Renal cortical epithelial cell (primary cell): ENCODE measurements at places on chromosomes 12 and 14. TPM values are rescaled to one million over a fixed set of nuclear protein-coding genes. Genes with fewer than 3 reads are reported as not detected.

The P2RX2 gene
- not detected in 2 replicates for total RNA-seq

The MANSC4 gene
- not detected in 2 replicates for total RNA-seq

The STYK1 gene
- 2.6 and 4.3 TPM in 2 replicates for total RNA-seq

The DDN gene
- 0.05 TPM in 1 of 2 replicates, not detected in the other for total RNA-seq

The RGS6 gene
- total RNA-seq: not detected in 2 replicates

The OAS2 gene
- 0.30 and 3.8 TPM in 2 replicates for total RNA-seq

The SPPL3 gene
- total RNA-seq: 6.6 and 13.5 TPM in 2 replicates

The NR1H4 gene
- total RNA-seq: 15.5 and 60.5 TPM in 2 replicates

GRCh38 chr12:114407842-114408411 is 2.0 kb upstream of the TBX5 start:
- DNase-seq: no peak

DNA sequence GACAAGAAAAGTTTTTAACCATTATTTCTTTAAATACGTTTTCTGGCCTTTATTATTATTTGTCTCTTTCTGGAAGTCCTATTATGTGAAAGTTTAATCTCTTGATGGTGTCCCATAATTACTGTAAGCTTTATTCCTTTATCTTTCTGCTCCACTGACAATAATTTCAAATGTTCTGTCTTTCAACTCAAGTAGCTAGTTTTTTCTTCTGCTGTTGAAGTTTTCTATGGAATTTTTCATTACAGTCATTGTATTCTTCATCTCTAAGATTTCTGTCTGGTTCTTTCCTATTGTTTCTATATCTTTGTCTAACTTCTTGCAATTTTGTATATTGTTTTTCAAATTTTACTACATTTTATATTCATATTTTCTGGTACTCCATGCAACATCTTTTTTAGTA is 173.6 kb upstream of the MGAT4C start:
- DNase-seq: no peak

DNA sequence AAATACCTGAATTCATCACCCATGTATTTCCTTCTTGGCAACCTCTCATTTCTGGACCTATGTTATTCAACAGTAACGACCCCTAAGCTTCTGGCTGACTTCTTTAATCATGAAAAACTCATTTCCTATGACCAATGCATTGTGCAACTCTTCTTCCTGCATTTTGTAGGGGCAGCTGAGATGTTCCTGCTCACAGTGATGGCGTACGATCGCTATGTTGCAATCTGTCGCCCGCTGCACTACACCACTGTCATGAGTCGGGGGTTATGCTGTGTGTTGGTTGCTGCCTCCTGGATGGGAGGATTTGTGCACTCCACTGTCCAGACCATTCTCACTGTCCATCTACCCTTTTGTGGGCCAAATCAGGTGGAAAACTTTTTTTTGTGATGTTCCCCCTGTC is 356 bp downstream of the OR4Q2 start:
- no peak for DNase-seq

DNA sequence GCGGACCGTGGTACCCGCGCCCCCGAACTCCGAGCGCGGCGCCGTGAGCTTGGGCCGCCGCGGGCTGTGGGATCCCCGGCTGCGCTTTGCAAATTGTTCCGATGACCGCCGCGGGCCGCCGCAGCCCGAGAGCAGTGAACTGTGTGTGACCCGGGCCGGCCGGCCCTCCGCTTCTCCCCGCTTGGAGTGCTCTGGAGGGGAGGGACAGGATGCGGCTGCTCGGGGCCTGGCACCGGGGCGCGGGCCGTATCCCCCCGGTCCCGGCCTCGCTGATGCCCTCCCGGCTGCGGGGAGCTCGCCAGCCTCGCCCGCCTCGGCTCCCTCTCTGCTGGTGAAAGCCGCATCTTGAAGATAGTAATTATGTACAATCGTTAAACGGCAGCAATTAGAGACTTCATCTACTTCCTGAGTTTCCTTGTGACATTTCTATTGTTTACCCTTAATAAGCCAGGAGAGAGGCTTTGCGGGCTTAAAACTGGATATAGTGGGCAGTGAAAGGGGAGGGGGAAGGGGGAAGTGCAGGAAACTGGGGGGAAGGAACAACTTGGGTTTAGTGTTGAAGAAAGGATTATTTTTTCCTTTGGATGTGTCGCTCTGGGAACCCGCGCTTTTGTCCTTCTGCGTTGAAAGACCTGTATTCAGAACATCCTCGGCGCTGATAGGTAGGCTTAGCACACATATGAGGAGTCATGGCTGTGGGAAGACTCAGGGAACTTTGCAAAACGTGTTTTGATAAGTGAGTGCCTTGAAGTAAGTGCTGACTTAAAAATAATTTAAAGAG is 1.2 kb downstream of the PELI2 start:
- peak; percentile 42 for DNase-seq

GRCh38 chr12:48924617-48925303 is 532 bp downstream of the FKBP11 start:
- DNase-seq: peak; percentile 25

GRCh38 chr12:113136128-113136989 is 798 bp upstream of the RASAL1 start:
- DNase-seq: peak; percentile 53

GRCh38 chr14:76640923-76641395 is 120.3 kb upstream of the VASH1 start:
- DNase-seq: no peak

- no peak for DNase-seq
Observed at GRCh38 chr14:28603606-28604005, 163.0 kb upstream of the FOXG1 start.

GRCh38 chr14:101196051-101196712 is 292.7 kb upstream of the RTL1 start:
- DNase-seq: no peak

GRCh38 chr12:16449459-16449858 is 102.0 kb downstream of the MGST1 start:
- no peak for DNase-seq

- DNase-seq: no peak
Observed at GRCh38 chr12:6914246-6914946, at the start of gene ENO2. Gene ENO2 (plus strand): TSS chr12:6914580. CDS start chr12:6915833, 1,253 bp downstream.

DNA sequence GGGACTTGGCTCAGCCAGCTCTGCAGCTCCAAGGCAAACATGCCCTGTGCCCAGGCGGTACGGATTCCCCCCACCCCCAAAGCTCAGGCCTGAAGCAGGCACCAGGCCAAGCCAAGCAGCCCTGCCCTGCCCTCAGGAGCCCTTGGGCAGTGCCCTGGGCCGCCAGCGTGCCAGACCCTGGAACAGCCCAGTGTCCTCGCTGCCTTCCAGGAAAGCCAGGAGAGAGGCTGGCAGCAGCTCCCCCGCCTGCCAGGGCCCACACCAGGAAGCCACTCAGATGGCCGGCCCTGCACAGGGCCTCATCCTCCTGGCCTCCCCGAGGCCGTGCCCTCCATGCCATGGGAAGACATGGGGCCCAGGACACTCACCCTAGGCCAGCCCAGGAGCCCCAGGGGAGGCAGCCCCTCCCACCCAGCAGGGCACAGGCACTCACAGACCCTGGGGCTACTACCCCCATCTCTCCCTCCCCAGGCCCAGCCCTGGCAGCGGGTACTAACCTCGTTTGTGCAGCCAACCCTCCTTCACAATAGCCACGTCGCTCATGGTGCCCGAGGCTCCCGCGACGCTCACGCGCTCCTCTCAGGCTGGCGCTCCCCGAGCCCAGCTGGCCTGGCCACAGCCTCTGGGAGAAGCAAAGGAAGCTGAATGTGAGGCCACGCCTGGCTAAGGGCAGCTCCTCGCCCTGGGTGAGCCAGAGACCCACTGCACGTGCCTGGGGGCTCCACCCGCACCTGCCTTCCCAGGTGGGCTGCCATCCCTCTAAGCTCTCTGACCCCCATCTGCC is 3.3 kb downstream of the AKT1 start:
- DNase-seq: no peak

GRCh38 chr14:68269136-68269927 is 449.8 kb downstream of the RAD51B start:
- DNase-seq: peak; percentile 59

- DNase-seq: no peak
Observed at GRCh38 chr12:49041036-49041880, 19.3 kb downstream of the KMT2D start.
